HepG2 (cell line): ENCODE measurements at places on chromosomes 6 and 20. TPM values are rescaled to one million over a fixed set of nuclear protein-coding genes. Genes with fewer than 3 reads are reported as not detected.

DNA sequence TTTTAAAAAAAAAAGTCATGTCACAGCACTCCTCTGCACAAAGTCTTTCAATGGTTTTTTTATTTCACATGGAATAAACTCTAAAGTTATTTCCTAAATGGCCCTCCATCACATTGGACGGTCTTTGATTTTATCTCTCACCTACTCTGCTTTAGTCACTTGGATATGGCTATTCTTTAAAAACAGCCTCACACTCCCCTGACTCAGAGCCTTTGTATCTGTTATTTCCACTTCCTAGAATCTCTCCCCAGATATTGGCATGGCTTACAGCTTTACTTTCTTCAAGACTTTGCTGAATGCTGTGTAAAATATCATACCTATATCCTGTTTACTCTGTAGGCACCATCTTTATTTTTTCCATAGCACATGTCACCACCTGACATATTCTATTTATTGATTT lies 194.7 kb upstream of the MCHR2 start:
- DNase-seq: no peak

DNA sequence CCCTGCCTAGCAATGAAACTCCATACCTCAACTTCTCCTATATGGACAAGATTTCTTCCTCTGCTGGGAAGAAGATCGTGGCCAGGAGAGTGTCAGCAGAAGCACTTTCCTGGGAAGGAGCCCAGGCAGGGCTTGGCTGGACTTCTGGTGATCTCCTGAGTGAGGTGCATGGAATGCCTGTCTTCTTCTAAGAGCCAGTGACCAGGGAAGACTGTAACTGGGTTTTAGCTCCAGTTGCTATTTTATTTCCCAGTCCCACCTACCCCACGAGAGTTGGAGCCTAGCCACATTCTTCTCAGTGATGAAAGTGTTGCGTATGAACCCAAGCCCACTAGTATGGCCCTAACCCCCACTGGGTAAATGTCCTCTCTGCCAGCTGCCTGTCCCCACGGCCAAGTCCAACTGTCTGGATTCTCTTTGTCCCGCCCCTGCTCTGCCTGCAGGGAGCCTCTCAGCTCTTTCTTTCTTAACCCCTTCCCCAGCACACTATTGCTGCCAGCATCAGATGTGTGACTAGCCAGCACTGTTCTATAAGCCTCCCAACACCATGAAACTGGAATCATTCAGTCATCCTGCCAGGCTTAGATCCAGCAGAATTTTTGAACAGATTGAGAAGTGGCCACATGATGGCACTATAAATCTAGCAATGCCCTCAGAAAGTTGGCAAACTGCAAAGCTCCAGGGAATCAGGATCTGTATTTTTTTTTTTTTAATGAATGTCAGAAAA lies 69.8 kb upstream of the FAM184A start:
- peak; percentile 79 for DNase-seq

DNA sequence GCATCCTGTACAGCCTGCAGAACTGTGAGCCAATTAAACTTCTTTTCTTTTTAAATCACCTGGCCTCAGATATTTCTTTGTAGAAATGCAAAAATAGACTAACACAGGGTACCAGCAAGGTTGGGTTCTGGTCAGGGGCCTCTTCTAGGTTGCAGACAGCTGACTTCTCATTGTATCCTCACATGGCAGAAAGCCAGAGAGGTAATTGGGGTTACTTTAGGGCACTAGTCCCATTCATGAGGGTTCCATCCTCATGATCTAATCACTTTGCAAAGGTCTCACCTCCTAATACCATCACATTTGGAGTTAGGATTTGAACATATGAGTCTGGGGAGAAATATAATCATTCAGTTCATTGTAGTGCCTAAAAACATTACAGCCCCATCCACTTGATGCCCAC lies 101.5 kb downstream of the LCA5 start:
- DNase-seq: no peak

DNA sequence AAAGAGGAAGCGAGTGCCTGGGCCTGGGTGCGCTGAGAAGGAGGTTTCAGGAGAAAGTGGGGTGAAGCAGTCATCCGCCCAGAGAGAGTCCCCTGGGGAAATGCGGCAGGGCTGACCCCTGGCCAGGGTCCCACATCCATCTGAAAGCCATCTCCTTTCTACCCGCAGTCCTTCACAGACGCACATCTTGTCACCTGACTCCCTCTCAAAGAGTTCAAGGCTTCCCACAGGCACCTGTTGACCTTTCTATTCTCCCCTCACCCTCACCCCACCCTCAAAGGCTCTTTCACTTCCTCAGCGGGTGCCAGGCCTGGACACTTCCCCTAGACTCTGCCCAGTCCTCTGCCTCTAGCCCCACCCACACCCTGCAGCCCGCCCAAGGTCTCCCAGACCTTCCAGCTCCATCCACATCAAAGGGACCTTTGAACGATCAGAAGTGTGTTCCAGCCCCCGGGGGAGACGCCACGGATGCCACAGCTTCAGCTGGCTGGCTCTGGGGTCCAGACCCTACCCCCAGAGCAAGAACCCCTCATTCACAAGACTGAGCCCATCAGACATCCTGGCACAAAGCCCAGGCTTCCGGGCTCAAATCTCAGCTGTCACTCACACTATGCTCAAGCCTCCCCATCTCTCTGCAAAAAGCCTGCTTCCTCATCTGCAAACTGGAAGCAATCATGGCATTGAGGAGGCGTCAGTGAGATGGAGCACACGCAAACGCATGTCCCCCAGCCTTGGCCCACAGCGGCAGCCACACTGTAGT lies 2.1 kb downstream of the CTSZ start:
- peak; percentile 71 for DNase-seq

DNA sequence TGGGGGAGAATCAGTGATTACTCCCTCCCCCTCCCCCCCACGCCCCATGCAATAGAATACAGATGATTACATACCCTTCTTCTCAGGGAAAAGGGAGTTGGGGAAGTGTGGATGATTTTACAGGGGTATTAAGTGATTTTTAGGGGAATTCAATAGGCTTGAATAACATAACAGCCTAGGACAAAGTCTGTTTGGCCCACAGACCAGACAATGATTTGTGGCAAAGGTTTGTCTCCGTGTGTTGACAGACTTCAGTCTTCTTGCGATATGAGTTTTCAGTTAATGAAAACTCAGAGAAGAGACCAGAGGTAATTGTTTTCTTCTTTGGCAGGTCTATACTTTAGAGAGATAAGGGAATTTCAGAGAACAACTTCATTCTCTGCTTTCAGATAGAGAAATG lies 95.3 kb downstream of the OR2B2 start:
- DNase-seq: peak; percentile 30

DNA sequence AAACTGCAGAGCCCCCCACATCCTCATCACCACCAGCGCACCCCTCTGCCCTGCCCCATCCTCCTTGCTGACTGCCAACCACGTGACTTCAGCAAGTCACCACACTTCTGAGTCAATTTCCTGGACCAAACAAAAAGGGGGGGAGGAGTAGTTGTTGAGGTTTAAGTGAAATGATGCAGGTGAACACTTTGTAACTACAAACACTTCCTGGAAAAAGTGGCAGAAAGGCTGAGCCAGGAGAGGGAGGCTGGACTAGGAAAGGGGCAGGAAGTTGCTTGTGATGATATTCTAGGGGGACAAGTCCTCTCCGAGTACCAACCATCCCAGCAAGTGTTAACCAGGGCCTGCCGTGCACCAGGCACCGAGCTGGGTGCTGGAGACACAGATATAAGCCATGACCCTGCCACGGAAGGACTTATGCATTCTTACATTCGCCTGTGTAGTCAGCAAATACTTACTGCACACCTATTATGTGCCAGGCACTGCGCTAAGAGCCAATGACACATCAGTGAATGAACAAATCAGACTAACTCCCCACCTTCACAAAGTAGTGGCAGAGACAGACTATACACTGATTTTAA lies 67.3 kb downstream of the PREX1 start:
- DNase-seq: no peak

- DNase-seq: no peak
Measured at GRCh38 chr6:157033428-157034140, 256.4 kb downstream of the ARID1B start.

- no peak for DNase-seq
Measured at GRCh38 chr6:41724586-41725501, 10.6 kb downstream of the TFEB start.

GRCh38 chr20:24131281-24131680 lies 142.7 kb upstream of the GGTLC1 start:
- no peak for DNase-seq

GRCh38 chr6:13228264-13229204 lies 99.8 kb downstream of the TBC1D7 start:
- no peak for DNase-seq

DNA sequence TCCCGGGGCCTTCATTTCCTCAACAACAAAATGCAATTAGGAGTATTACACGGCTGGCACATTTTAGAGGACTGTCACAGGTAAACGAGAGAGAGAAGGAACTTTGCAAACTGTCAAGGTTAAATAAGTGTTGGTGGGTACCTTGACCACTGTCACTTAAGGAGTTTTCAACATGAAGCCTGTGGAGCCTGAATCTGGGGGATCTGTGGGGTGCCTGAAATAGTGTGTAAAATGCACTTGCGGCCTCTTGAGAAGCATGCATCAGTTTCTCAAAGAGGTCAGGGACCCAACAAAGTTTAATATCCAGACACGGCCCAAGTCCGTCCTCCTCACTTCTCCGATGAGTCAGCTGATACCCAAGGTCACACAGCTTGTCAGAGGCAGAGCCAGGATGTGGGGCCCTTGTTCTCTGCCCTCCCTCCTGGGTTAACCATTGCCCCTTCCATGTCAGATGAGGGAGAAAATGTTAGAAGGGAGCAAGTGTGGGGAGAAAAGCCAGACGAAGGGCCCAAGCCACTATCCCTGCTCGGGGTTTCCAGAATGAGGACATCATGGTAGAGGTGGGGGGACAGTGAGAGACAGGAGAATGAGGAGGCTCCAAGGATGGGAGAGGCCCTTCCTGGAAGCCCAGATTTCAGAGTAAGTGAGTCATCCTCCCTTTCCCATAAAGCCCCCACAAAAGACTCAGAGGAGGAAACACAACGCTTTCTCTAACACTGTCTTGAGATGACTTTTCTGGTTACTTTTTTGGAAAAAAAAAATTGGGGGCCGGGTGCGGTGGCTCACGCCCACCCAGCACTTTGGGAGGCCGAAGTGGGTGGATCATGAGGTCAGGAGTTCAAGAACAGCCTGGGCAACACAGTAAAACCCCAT lies 42.2 kb downstream of the C6orf132 start:
- DNase-seq: peak; percentile 76

DNA sequence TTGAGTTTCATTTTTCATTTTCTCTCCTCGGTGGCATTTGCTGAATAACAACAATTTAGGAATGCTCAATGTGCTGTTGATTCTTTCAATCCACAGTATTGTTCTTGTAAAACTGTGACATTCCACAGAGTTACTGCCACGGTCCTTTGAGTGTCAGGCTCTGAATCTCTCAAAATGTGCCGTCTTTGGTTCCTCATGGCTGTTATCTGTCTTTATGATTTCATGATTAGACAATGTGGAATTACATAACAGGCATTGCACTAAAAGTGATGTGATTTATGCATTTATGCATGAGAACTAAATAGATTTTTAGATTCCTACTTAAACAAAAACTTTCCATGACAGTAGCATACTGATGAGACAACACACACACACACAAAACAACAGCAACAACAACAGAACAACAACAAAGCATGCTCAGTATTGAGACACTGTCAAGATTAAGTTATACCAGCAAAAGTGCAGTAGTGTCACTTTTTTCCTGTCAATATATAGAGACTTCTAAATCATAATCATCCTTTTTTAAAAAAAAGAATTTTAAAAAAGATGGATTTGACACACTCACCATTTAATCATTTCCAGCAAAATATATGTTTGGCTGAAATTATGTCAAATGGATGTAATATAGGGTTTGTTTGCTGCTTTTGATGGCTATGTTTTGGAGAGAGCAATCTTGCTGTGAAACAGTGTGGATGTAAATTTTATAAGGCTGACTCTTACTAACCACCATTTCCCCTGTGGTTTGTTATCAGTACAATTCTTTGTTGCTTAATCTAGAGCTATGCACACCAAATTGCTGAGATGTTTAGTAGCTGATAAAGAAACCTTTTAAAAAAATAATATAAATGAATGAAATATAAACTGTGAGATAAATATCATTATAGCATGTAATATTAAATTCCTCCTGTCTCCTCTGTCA lies 88.1 kb downstream of the SNAP25 start:
- no peak for DNase-seq

DNA sequence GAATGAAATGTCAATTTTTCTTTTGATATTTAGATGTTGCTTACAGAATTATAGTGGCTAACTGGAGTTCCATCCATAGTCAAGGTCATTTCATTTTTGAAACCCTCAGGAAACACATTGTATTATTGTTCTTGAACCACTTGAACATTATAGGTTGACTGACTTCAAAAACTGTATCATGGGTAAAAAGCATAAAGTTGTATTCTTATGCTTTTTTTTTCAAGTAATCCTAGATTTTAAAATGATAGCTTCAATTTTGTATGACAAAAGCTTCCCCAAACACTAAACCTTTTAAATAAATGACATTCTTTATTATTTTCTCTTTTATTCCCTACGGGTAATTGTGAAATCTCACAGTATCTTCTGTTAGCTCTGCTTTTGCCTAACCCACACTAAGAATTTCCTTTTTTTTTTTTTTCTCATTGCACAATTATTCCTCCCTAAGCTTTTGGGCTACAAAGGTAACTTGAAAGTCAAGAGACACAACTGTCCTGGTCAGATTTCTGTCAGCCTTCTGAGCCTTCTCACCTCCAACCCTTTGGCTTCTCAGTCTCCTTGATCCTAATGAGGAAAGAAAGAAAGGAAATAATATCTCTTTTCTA lies 36.9 kb upstream of the LAMA4 start:
- no peak for DNase-seq

DNA sequence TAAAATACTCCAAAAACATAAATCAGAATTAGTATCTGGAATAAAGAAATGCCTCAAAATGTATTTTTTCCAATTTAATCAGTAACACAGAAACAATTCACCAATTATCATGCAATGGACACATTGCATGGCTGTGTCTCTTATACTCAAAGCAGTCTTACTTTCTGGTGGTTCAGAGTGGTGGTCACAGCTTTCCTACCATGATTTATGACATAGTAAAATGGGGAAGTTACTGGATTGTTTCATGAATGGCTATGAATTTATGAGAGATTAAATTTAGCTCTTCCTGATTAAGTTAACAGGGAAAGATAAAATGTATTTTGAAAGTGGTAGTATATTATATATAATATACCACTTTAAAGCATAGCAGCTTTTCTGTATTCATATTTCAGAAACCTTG lies 331.5 kb upstream of the MAP3K7 start:
- DNase-seq: no peak

GRCh38 chr20:6055981-6056569 lies 2.2 kb upstream of the LRRN4 start:
- DNase-seq: no peak

The BRPF3 gene
- 22.9 and 25.2 TPM in 2 replicates for polyA plus RNA-seq

The ADIG gene
- 0.10 TPM in 1 of 2 replicates, not detected in the other for polyA plus RNA-seq

The CLVS2 gene
- polyA plus RNA-seq: not detected in 2 replicates

The PDYN gene
- not detected in 2 replicates for polyA plus RNA-seq

The DACT2 gene
- 0.10 and 0.15 TPM in 2 replicates for polyA plus RNA-seq

The RUNX2 gene
- polyA plus RNA-seq: not detected in 2 replicates

The TCP11 gene
- polyA plus RNA-seq: 0.04 TPM in 1 of 2 replicates, not detected in the other

The NKX2-4 gene
- not detected in 2 replicates for polyA plus RNA-seq

The SYTL3 gene
- polyA plus RNA-seq: 0.21 and 0.28 TPM in 2 replicates
